ENCODE measurements at places on chromosomes 16 and 17. TPM values are rescaled to one million over a fixed set of nuclear protein-coding genes. Genes with fewer than 3 reads are reported as not detected.

DNA sequence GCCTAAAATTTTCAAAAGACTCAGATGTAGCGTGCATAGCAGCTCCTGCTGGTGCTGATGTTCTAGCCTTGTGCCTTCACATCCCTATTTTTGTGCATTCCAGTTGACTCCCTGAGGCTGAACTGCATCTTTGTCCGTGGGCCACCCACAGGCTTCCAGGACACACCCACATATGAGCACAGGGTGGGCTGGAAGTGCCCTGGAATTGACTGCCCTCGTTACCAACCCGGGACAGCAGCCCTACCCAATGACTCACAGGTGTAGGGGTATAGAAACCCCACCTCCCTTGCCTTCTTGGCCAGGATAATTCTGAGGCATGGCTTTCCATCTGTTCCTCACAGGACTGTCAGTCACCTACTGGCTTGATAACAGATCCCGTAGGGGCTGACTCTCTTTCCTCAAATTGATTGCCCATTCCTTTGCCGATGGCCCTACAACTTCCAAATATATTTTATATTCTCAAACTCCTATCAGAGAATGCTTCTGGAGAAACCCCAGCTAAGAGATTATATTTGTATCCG is 65.9 kb upstream of the CDH13 start:
- no peaks in the 10 kb centered on the region for H3K27me3 ChIP-seq
- no peaks in the 10 kb centered on the region for H3K36me3 ChIP-seq
- DNase-seq = no peak
- H3K4me3 ChIP-seq = no peak overlapping the region

DNA sequence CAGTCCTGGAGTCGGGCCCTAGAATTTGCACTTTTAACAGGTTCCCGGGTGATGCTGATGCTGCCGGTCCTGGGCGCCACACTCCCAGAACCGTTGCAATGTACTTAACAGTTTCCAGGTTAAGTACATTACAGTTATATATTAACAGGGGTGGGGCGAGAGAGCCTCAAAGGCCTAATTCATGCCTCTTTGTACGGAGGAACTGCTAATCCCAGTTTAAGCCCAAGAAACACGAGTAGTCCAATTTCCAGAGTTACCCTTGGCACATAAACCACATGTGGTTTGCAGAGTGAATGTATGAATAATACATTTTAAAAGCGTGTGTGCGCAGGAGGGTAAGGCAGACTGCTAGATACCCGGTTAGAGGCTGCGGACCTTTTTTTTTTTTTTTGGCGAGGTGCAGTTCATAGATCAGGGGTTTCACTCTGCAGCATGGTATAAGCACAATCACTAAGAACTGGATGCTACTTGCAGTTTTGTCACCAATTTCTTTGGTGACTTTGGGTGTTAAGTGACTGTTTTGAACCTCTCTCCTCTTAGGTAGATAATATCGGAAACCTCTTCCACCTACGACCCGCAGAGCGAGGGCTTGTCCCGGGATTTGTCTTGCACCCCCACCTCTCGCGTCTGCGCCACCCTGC is 713 bp downstream of the COX11 start:
- peak overlapping the region; percentile 42 for H3K27ac ChIP-seq
- peaks cover 25% of the 10 kb centered on the region for H3K36me3 ChIP-seq
- peak; percentile 56 for DNase-seq

- H3K27ac ChIP-seq = no peak overlapping the region
- no peak overlapping the region for H3K4me3 ChIP-seq
- peak; percentile 29 for DNase-seq
- peaks cover 19% of the 10 kb centered on the region for H3K4me1 ChIP-seq
Measured at GRCh38 chr17:58956997-58957724, 149.5 kb downstream of the TRIM37 start.

- H3K4me3 ChIP-seq = no peak overlapping the region
- H3K27ac ChIP-seq = no peak overlapping the region
- peaks cover 11% of the 10 kb centered on the region for H3K36me3 ChIP-seq
- DNase-seq = no peak
- no peaks in the 10 kb centered on the region for H3K27me3 ChIP-seq
- H3K4me1 ChIP-seq = peaks cover 20% of the 10 kb centered on the region
Measured at GRCh38 chr17:46732754-46733398, 85.6 kb downstream of the WNT3 start.

Gene NDE1
- total RNA-seq = 24.9 TPM

Gene C16orf74
- 71.0 TPM for total RNA-seq

Measured in PC-3 (cell line).